Frontal cortex (tissue), 4 donors: ENCODE measurements at places on chromosomes 4 and X.
A peak's percentile ranks its signal among the peaks of the same experiment; 100 is the strongest.

- DNase-seq, result no peak
These were observed 11.1 kb downstream of the MAEA start for GRCh38 chr4:1300466-1301455.

DNA sequence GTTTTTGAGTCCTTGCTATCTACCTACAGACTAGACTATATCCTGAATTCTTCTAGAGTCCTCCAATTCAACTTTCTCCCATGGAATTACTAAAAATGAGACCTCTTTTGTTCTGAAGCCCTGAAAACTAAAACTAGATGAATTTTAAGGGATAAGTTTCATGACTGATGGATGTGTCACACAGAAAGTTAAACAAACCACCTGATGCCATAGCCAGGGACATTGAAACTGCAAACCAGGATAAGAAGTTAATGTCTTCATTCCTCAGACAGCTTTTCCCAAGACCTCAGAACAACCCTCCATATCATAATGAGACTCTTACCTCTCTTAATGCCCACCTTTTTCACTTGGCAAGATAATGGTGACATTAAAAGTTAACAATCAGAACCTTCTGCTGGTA lies 81.5 kb upstream of the PTPN13 start:
- DNase-seq, result no peak

DNA sequence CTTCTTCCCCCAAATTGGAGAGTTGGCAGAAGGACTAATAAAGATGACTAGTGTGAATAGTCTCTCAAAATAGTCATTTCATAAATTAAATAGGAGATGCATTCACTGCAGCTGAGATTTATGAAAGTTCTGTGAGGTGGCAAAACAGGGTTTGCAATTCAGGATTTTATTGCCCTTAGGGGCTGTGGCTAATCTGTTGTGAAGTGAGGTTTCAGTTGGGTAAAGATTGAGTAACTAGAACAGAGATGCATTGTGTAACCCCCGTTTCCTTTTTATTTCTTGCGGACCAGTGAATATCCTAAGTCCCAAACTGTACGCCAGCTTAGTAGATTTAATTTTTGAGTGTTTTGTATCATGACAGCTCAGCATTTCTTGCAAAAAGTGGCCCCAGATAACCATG lies 16.2 kb upstream of the SCRG1 start:
- DNase-seq, result no peak

- DNase-seq, result peak; percentile 30
These were observed at the start of gene GJB1 for GRCh38 chrX:71222929-71223328. Gene GJB1, plus strand, starts transcription at chrX:71223224. Its CDS starts 484 bp downstream, at chrX:71223708.

GRCh38 chrX:14802943-14803710 lies 69.7 kb downstream of the FANCB start:
- DNase-seq, result no peak
